ENCODE measurements at places on chromosomes 6 and 20.

- no peak for DNase-seq
Measured at GRCh38 chr20:46701556-46701955, 7.9 kb upstream of the SLC2A10 start.

DNA sequence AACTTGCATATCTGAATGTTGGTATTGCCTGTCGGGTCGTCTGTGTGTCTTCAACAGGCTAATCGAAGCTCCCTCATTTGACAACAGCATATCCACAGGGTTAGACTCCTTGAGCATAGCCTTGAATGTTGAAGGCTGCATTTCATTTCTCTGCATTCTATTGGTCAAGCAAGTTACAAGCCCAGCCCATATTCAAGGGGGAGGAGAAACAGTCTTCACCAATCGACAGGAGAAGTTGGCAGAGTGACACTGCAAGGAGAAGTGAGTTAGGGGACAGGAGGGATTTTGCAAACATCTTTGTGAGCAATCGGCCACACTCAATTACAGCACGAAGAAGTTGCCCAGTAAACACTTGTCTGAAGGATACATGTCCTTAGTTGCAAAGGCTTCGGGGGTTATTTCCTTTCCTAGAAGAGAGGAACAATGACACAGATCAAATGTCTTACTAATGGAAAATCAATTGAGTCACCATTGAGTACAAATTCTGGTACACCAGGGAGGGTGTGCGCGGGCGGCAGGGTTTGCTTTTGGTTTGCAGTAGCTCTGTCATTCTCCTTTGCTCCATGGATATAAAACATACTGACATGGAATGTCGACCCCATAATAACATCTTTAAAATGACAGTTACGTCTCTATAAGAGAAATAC, 60.6 kb upstream of the NT5E start:
- no peak for DNase-seq

- DNase-seq: no peak
Measured at GRCh38 chr6:92364948-92365541, 1054.3 kb downstream of the EPHA7 start.

DNA sequence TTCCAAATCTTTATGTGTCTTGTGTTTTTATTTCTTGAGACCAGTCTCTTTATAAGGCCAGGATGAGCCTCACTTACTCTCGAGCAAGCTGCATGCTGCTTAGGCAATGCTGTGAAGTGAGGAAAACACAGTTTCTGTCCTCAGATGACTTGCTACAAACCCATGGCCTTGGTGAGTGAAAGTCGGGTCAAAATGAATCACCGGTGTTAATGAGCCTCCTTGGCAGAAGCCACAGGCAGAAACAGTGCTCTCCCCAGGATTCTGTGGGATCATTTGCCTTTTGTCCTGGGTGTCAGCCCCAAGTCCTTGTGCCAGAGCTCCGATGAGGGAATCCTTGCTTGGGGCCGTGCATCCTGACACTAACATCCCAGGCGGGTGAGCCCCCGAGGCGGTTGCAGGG, 482.5 kb downstream of the QKI start:
- DNase-seq: no peak

DNA sequence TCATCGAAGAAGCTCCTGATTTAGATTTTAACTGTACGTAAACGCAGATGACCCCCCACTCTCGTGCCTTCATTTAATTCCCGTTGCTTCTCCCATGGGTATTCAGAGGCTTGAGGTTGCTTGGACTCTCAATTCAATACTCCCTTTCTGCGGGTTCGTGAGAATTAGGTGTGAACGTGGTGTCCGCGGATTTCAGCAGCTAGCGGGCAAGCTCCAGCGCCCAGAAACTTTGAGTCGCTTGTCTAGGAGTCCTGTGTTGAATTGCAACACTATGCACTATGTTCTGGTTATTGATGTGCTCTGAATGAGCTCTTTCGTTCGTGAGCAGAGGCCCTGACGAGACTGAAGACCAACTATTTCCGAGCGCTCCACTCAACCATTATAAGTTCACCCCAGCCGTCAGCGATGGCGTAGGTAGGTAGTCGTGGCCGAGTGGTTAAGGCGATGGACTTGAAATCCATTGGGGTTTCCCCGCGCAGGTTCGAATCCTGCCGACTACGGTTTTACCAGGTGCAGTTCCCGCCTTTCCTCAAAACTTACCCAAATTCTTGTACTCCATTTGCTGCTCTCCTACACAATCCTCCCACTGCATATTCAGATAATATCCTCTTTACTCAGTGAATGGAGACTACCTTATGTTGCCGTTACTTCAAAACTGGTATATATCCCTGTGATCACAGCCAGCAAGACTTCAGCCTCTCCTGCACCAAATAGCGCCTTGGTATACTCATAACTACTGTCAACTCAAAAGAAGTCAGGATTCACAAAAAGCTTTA, 72.6 kb upstream of the ZNF184 start:
- DNase-seq: no peak

DNA sequence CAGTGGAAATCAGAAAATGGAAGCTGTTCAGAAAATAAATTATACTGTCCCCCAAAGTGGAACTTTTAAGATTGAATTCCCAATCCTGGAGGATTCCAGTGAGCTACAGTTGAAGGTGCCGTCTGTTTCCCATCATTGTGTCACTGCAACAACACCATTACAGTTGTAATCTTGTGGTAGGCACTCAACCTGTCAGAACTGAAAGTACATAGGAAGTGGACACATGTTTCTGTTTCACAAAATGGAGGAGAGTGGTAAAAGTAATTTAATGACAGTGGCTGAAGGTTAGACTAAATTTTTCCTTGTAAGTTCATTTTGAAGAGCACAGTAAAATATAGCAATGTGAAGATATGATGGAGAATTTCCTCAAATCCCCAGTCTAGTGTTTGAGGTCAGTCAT, 70.0 kb downstream of the CD109 start:
- no peak for DNase-seq

- DNase-seq: no peak
Measured at GRCh38 chr6:82178759-82179112, 68.8 kb downstream of the IBTK start.

GRCh38 chr20:64080813-64081623, 1.1 kb downstream of the OPRL1 start:
- no peak for DNase-seq

- no peak for DNase-seq
Measured at GRCh38 chr20:38729767-38730166, 5.5 kb downstream of the SLC32A1 start.

DNA sequence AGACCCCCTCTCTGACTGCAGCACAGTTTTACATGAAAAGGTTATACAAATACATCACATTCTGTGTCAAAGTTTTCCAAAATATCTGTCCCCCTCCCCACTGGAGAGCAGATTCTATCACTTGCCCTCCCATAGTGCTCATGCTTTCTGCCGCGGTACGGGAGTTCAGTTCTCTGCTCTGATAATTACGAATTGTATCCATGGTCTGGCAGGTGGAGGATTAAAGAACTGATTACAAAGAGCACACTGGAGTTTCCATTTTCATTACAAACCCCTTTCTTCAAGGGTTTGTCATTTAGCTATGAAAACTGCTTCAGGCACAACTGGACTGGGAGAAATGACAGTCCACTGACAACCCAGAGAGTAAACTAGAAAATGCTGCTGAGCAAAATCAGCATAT, 166.0 kb downstream of the PDSS2 start:
- no peak for DNase-seq

GRCh38 chr6:153058909-153059308, 56.4 kb upstream of the MTRF1L start:
- DNase-seq: no peak

- no peak for DNase-seq
Measured at GRCh38 chr6:1916334-1917070, 306.8 kb downstream of the FOXC1 start.

- no peak for DNase-seq
Measured at GRCh38 chr20:39112178-39112743, 150.1 kb downstream of the DHX35 start.

Data from stimulated activated CD4-positive, alpha-beta T cell treated with anti-CD3 and anti-CD28 coated beads, Interleukin-4, amount 100 ng/mL, for 4 hours (primary cell).